Fibroblast of upper back skin (primary cell): ENCODE measurements at places on chromosomes 2 and 18.
A peak's percentile ranks its signal among the peaks of the same experiment; 100 is the strongest.

GRCh38 chr2:38496927-38497669 lies 105.6 kb downstream of the HNRNPLL start:
- DNase-seq = no peak

- peak; percentile 62 for DNase-seq
These were observed 8.4 kb upstream of the HNRNPLL start for GRCh38 chr2:38610851-38611801.

DNA sequence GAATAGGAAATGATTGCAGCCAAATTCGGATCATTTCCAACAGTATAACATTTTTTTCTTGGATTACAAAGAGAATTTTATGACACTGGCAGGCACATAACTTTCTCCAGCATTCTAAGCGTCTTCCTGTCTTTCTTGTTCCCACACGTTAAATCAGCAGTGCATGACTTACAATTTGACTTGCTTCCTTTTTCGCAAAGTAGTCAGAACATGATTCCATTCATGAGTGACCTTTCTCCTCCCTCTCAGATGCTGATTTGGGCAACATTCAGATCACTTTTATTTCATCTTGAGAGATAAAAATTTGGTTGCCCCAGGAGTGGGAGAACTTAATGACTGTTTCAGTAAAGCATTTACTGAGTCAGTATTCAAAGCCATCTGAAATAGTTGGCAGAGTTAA lies 858.7 kb upstream of the ACVR2A start:
- no peak for DNase-seq

DNA sequence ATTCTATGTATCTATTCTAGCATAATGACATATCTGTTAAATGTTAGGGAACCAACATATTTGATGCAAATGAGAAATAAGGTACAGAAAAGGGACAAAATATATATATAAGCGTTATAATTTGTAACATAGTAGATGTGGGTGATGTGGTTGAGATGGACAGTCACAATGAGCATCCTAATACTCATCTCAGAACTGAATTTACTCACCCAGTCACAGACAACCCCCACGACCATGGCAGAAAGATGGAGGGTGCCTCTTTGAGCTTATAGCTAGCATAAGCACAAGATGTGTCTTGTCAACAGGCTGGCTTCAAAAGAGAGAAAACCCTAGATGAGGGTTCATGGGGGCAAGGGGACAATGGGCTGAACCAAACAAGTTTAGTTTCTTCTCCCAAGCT lies 9.1 kb upstream of the DSG3 start:
- DNase-seq = no peak

GRCh38 chr2:240397924-240398645 lies 37.4 kb upstream of the GPC1 start:
- DNase-seq = no peak

GRCh38 chr2:127675331-127676261 lies at the start of gene LIMS2:
Gene LIMS2 (minus strand): TSS chr2:127675530. CDS start chr2:127675024, 506 bp downstream.
- DNase-seq = peak; percentile 45

- no peak for DNase-seq
These were observed 69.4 kb downstream of the XIRP2 start for GRCh38 chr2:166957686-166958085.

GRCh38 chr18:10234912-10235660 lies 219.3 kb upstream of the APCDD1 start:
- DNase-seq = peak; percentile 76

DNA sequence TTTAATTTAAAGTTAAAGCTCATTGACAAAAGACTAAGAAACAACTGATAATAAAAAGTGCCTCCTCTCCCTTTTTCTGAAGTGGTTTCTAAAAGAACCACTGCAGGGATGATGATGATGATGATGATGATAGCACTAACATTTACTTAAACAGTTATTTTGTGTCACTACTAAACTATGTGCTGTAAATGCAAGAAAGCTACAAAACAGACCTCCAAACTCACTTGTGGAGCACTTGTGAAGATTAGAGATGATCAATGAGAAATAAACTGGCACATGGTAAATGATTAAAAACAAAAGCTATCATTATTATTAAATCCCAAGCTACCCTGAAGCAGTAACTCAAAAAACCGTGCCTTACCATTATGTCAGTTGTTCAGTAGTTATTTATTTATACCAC lies 88.7 kb downstream of the SLC8A1 start:
- DNase-seq = no peak

DNA sequence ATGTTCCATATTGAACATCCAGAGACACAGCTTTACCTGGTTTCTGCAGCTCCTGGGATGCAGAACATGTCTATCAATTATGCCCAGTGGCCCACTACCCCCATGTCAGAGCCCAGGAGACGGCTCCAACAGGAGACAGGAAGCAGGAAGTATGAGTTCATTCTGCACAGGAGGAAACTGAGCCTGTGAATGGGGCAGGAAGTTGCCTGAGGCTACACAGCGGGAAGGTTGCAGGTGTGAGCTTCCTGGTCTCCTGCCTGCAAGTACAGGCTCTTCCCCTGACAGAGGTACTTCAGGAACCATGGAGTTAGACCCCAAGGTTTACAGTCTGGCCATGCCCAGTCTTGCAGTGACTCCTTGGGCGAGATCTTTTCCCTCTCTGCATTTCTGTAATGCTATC lies 2.8 kb upstream of the BOK start:
- no peak for DNase-seq

GRCh38 chr2:238501311-238501710 lies 74.6 kb downstream of the ASB1 start:
- no peak for DNase-seq

DNA sequence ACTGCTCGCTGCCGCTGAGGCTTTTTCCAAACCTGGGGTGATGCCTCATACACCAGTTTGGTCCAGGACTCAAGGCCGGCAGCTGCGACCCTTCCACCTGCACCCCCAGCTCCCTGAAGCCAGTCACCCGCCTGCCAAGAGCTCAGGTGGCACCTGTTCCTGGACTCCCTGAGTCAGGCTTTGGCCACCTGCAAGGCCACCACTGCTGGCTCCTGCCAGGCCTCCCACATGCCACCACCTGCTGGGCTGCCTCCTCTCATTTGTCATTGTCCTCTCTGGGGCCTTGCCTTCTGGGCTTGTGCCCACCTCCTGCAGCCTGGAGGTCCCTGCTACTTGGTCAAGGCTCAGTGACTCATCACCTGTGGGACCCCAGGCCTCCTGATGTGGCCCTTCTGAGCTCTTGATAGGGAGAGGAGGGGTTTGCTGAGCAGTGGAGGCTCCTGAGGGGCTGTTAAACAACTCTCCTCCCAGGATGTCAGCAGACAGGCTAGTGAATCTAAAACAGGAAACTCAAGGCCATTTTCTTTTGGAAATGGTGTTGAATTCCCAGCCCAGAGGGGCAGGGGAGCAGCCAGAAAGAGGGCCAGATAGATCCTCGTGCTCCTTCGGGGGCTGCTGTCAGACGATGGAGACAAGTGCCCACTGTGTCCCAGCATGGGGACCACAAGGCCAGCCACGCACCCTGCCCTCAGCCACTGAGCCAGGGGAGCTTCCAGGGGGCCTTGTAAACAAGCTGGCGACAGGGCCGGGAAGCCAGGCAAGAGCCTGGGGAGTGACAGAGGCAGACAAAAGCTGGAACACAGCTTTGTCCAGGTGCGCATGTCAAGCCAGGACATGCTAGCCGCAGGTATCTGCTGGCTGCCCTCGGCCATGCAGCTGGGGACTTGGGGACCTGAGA lies 416.8 kb downstream of the LRATD1 start:
- DNase-seq = no peak

DNA sequence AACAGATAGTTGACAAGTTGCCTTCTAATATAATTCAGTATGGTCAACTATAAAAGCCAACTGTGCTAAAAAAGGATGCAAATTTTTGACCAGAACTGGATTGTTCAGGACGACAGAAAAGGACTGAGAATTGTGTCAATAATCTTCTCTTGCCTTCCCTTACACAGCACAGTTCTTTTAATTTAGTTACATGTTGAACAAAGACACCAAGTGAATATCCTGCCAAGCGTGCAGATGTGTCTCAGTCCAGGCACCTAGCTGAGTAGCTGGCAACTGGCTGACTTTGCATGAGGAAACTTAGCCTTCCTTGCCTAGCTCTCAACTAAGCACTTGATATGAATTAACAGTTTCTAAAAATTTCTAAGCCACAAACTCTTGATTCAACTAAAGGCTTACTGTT lies 801.4 kb downstream of the BCL11A start:
- DNase-seq = no peak
